NCI-H524 treated with DMSO at 0.1 percent for 48 hours (cell line): ENCODE measurements at places on chromosomes 1 and 21.

GRCh38 chr21:33587792-33588484, 546 bp downstream of the DONSON start:
- DNase-seq = no peak

DNA sequence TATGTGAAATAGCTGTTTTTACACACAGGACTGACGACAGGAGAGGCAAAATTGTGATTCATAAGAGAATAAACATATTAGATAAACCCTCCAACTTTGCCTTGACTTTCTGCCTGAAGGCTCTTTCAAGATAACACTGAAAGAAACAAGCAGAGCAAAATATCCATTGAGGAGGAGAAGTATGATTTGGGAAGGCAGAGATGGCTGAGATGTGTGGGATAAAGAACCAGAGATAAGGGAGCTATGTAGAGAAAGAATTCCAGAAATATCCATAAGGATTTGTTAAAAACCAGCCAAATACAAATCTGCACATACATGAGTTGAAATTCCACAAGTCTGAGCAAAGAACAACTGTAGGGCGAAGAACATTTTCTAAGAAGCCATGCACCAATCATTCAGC, 1064.7 kb downstream of the PLA2G4A start:
- DNase-seq = no peak

- DNase-seq = no peak
Measured at GRCh38 chr1:170495006-170495405, 37.0 kb upstream of the GORAB start.

- no peak for DNase-seq
Measured at GRCh38 chr1:93702111-93702827, 20.6 kb upstream of the BCAR3 start.

DNA sequence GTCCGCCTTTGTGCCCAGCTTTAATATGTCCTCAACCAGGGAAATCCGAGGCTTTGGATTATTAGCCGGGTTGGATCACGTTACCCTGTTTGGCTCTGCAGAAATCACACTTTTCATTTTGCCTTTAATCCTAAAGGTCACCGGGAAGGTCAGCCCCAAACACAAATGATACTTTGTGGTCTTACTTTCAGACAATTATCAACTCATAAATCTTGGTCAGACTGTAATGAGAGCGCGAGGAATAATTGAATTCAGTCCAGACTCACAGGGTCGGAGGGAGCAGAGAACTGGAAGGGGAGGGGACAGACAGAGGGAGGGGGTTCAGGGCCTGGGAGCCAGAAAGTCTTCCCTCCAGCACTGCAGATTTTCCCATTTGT, 91.7 kb upstream of the NFIA start:
- DNase-seq = peak; percentile 28
